ENCODE measurements at places on chromosomes 6 and 20. TPM values are rescaled to one million over a fixed set of nuclear protein-coding genes. Genes with fewer than 3 reads are reported as not detected.

GRCh38 chr20:35619196-35620095, 3.8 kb downstream of the SPAG4 start:
- H3K36me3 ChIP-seq = no peaks in the 10 kb centered on the region
- H3K27ac ChIP-seq = peak overlapping the region; percentile 97
- H3K4me3 ChIP-seq = peak overlapping the region; percentile 62
- no peaks in the 10 kb centered on the region for H3K27me3 ChIP-seq

GRCh38 chr6:164379795-164380194, 929.6 kb downstream of the C6orf118 start:
- DNase-seq = no peak
- H3K4me3 ChIP-seq = no peak overlapping the region
- no peaks in the 10 kb centered on the region for H3K36me3 ChIP-seq
- no peaks in the 10 kb centered on the region for H3K27me3 ChIP-seq
- no peaks in the 10 kb centered on the region for H3K4me1 ChIP-seq

- no peak overlapping the region for H3K4me3 ChIP-seq
- no peaks in the 10 kb centered on the region for H3K27me3 ChIP-seq
- no peak for DNase-seq
- H3K27ac ChIP-seq = no peak overlapping the region
- no peaks in the 10 kb centered on the region for H3K36me3 ChIP-seq
- H3K4me1 ChIP-seq = no peaks in the 10 kb centered on the region
Observed at GRCh38 chr6:156313037-156313436, 464.1 kb upstream of the ARID1B start.

DNA sequence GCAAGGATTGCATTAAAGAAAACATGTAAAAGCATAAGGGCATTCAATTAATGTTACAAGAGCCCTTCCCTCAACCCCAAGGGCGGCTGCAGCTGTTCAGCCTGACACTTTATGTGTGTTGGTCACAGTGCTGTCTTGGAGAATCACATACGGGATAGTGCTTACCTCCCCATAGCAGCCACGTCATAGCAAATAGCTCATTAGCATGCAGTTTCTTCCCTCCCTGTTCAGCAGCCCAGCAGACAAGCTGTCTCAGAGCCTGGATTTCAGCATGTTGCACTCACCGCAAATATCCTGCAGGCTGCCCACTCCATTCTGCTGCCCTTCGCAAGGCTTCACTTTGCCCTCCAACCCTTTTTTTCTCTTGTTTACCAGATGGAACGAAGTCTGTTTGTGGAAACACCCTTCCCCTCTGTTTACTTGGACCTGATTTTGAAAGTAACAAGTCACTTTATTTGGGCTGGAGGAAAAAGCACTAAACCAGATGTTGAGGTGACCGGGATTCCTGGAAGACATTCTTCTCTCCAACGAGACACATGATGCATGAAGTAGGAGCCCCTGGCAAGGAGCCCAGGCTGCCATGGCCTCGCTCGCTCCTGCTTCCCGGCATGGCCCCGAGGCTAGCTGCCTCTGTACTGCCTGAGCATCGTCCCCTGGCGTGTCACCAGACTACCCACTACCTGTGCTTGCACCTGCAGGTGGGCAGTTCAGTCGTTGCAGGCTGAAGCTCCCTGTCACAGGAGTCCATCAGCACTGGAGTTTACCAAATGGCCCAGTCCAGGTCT, 151.6 kb upstream of the GMDS start:
- no peak overlapping the region for H3K27ac ChIP-seq
- no peaks in the 10 kb centered on the region for H3K4me1 ChIP-seq
- H3K36me3 ChIP-seq = no peaks in the 10 kb centered on the region

The KCNK16 gene
- total RNA-seq = not detected

DNA sequence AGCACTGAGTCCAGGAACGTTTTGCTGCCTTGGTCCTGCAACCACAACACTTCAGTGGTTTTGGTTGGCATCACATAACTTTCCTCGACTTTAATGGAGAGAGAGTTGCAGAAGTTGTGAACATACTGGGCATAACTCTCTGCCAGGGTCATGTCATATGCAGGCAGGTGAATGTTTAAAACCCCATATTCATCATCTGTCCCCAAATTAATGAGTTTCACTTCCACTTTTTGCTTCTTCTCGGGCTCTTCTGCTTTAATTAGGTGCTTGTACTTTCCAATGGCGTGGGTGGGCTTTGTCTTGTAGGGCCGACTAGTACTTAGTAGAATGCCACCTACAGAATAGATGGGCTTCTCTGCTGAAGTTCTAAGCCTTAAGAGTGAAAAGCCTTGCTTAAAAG, 45.2 kb upstream of the TFAP2A start:
- no peaks in the 10 kb centered on the region for H3K27me3 ChIP-seq
- DNase-seq = no peak
- H3K4me3 ChIP-seq = no peak overlapping the region
- no peaks in the 10 kb centered on the region for H3K36me3 ChIP-seq
- no peak overlapping the region for H3K27ac ChIP-seq

- no peak for DNase-seq
- H3K4me3 ChIP-seq = no peak overlapping the region
- no peaks in the 10 kb centered on the region for H3K36me3 ChIP-seq
Observed at GRCh38 chr6:72290620-72291019, 331.2 kb upstream of the KCNQ5 start.

DNA sequence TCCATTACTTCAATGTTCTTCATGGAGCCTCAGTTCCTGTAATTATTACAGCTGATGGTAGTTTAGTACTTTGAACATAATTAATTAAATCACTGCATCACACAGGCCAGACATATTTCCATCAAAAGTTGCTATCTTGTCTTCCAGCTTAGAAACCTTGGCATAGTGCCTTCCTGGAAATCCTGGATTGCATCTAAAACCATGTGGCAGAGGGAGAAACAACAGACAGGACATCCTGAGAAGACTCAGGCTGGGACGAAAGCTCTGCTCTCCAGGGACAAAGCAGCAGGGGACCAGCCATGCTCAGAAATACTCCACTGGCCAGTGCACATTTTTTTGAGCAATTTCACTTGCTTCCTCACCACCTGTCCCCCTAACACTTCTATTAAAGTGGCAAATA, 55.3 kb downstream of the TBX18 start:
- H3K4me3 ChIP-seq = no peak overlapping the region
- no peaks in the 10 kb centered on the region for H3K4me1 ChIP-seq
- no peak overlapping the region for H3K27ac ChIP-seq
- H3K36me3 ChIP-seq = no peaks in the 10 kb centered on the region
- DNase-seq = no peak

The KCNB1 gene
- total RNA-seq = 0.11 TPM

DNA sequence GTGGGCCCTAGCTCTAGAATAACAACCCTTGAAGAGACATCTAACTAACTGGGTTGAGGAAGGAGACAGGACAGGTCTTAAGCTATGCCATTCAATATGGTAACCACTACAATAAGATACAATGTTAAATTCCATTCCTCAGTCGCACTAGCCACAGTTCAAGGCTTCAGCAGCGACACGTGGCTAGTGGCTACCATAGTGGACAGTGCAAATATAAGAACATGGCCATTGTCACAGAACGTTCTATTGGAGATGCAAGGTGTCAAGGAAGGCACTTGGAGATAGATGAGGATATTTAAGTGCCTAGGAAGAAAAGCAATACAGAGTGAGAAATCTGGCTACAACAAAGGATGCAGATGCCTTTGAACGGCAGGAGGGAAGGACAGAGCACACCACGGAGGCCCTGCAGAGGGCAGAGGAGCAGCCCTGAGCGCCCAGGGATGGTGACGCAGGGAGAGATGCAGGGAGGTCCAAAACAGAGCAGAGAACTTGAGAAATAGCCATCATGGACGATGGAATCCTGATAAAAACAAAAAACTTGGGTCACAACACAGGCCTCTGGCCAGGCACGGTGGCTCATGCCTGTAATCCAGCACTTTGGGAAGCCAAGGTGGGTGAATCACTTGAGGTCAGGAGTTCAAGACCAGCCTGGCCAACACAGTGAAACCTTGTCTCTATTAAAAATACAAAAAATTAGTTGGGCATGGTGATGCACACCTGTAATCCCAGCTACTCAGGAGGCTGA, 140.7 kb downstream of the ZMYND8 start:
- no peak overlapping the region for H3K27ac ChIP-seq
- H3K36me3 ChIP-seq = no peaks in the 10 kb centered on the region
- H3K4me3 ChIP-seq = no peak overlapping the region
- DNase-seq = no peak

- H3K36me3 ChIP-seq = no peaks in the 10 kb centered on the region
- no peak overlapping the region for H3K4me3 ChIP-seq
- H3K27ac ChIP-seq = no peak overlapping the region
- H3K4me1 ChIP-seq = no peaks in the 10 kb centered on the region
Observed at GRCh38 chr6:53203483-53203882, 54.8 kb upstream of the GCM1 start.

GRCh38 chr20:38094373-38094891, 60.9 kb downstream of the RPRD1B start:
- DNase-seq = peak; percentile 87
- H3K4me1 ChIP-seq = peaks cover 18% of the 10 kb centered on the region
- H3K4me3 ChIP-seq = no peak overlapping the region
- H3K36me3 ChIP-seq = peaks cover 16% of the 10 kb centered on the region

GRCh38 chr6:109347779-109348178, 34.5 kb downstream of the CD164 start:
- H3K36me3 ChIP-seq = no peaks in the 10 kb centered on the region
- H3K4me1 ChIP-seq = no peaks in the 10 kb centered on the region

The ZC3H12D gene
- 0.44 TPM for total RNA-seq

The MTFR2 gene
- 0.72 TPM for total RNA-seq

The DOK5 gene
- not detected for total RNA-seq

The ERGIC3 gene
- 256 TPM for total RNA-seq

GRCh38 chr6:56539527-56540105, 103.1 kb downstream of the DST start:
- no peaks in the 10 kb centered on the region for H3K27me3 ChIP-seq
- H3K4me3 ChIP-seq = no peak overlapping the region
- H3K4me1 ChIP-seq = peaks cover 67% of the 10 kb centered on the region
- H3K27ac ChIP-seq = peak overlapping the region; percentile 23

DNA sequence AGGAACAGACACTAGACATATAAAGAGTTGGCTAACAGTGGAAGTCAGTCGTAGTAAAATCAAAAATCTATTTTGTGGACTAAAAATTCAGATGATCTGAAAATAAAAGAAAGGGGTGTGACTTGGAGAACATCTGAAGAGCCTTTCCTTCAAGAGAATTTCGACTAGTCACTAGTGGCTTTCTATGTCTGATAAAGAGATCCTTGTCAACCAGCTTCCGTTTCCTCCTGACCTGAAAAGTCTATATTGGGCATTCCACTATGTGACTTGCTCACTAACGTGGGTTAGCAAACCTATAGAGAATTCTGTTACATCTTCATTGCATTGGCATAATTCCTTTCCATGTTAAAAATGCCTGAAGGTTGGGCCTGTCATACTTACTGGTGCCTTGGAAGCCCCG, 25.9 kb downstream of the TRAF3IP2 start:
- DNase-seq = no peak
- no peak overlapping the region for H3K4me3 ChIP-seq
- no peaks in the 10 kb centered on the region for H3K36me3 ChIP-seq
- H3K4me1 ChIP-seq = peaks cover 37% of the 10 kb centered on the region
- no peaks in the 10 kb centered on the region for H3K27me3 ChIP-seq

DNA sequence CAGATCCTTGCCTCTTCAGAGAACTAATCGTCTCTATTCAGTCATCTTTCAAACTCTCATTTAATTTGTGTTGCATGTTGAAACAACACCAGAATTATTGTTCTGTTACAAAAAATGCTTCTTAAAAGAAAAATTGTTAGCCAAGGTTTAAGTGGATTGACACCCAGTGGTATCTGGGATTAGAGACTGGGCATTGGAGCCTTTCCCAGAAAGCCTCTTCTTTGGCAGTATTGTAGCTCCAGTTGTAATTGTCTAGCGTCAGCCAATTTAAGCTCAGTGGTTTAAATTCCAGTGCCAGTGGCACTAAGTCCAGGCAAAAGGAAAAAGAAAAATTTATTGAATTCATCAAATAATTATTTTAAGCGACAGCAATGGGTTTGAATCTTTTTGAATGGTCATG, 801 bp downstream of the CCDC28A start:
- H3K27me3 ChIP-seq = no peaks in the 10 kb centered on the region
- H3K4me3 ChIP-seq = peak overlapping the region; percentile 72
- no peak for DNase-seq
- H3K27ac ChIP-seq = peak overlapping the region; percentile 85

DNA sequence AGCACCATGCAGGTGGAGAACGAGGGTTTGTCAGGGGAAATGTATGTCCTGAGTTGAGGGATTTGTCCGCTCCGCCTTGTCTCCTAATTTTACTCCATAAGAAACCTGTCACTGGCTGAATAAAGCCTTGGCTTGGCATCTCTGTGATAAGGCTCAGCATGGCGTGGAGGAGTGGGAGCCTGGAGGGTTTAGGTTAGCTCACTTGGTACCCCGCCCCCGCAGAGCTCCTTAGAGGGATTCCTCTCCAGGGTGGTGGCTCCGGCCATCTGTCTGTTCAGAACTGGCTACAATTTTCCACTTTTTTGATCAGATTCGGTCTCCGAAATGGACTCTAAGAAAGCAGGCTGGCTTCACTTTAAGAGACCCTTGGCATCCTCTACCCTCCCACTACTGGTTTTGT, 192.2 kb upstream of the SYNDIG1 start:
- no peak for DNase-seq
- H3K27ac ChIP-seq = no peak overlapping the region
- no peaks in the 10 kb centered on the region for H3K4me1 ChIP-seq
- H3K27me3 ChIP-seq = no peaks in the 10 kb centered on the region

- H3K27ac ChIP-seq = no peak overlapping the region
- no peaks in the 10 kb centered on the region for H3K36me3 ChIP-seq
- no peak overlapping the region for H3K4me3 ChIP-seq
- no peaks in the 10 kb centered on the region for H3K4me1 ChIP-seq
- H3K27me3 ChIP-seq = no peaks in the 10 kb centered on the region
Observed at GRCh38 chr20:48224533-48225050, 439.3 kb upstream of the SULF2 start.

The SLC17A4 gene
- total RNA-seq = not detected

The PDCD2 gene
- total RNA-seq = 47.7 TPM

The POM121L2 gene
- total RNA-seq = not detected

- no peaks in the 10 kb centered on the region for H3K4me1 ChIP-seq
- H3K27me3 ChIP-seq = no peaks in the 10 kb centered on the region
- H3K36me3 ChIP-seq = no peaks in the 10 kb centered on the region
- no peak for DNase-seq
- no peak overlapping the region for H3K4me3 ChIP-seq
- no peak overlapping the region for H3K27ac ChIP-seq
Observed at GRCh38 chr6:124470803-124471202, 491.4 kb upstream of the RNF217 start.

The TP53TG5 gene
- total RNA-seq = not detected

Data from adrenal gland (tissue), 19 donors.